Esophagus muscularis mucosa (tissue), 4 donors: ENCODE measurements at places on chromosomes 5 and 9. TPM values are rescaled to one million over a fixed set of nuclear protein-coding genes. Genes with fewer than 3 reads are reported as not detected.

DNA sequence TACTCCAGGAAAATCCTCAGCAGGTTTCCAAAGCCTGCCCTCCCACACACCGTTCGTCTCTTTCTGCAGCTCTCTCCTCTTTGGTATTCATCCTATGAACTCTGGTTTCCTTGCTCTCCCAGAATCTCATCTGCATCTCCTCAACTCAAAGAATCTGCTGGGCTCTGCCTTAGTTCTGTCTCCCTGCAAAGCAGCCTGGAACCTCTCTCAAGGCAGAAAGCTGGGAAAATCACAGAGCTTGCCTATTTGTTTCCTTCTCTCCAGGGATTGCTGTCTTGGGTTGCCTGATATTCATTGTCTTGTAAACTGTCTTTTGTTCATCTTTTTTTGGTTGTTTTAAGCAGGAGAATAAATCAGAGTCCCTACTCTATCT is 5.3 kb upstream of the ERAP2 start:
- peaks cover 8% of the 10 kb centered on the region for H3K4me1 ChIP-seq
- H3K36me3 ChIP-seq, result no peaks in the 10 kb centered on the region
- DNase-seq, result peak; percentile 81
- no peak overlapping the region for H3K27ac ChIP-seq
- H3K4me3 ChIP-seq, result no peak overlapping the region

GRCh38 chr9:126171641-126172040 is 155.0 kb upstream of the MVB12B start:
- H3K27ac ChIP-seq, result no peak overlapping the region
- peak; percentile 75 for DNase-seq
- H3K36me3 ChIP-seq, result no peaks in the 10 kb centered on the region
- no peaks in the 10 kb centered on the region for H3K4me1 ChIP-seq
- no peaks in the 10 kb centered on the region for H3K27me3 ChIP-seq

DNA sequence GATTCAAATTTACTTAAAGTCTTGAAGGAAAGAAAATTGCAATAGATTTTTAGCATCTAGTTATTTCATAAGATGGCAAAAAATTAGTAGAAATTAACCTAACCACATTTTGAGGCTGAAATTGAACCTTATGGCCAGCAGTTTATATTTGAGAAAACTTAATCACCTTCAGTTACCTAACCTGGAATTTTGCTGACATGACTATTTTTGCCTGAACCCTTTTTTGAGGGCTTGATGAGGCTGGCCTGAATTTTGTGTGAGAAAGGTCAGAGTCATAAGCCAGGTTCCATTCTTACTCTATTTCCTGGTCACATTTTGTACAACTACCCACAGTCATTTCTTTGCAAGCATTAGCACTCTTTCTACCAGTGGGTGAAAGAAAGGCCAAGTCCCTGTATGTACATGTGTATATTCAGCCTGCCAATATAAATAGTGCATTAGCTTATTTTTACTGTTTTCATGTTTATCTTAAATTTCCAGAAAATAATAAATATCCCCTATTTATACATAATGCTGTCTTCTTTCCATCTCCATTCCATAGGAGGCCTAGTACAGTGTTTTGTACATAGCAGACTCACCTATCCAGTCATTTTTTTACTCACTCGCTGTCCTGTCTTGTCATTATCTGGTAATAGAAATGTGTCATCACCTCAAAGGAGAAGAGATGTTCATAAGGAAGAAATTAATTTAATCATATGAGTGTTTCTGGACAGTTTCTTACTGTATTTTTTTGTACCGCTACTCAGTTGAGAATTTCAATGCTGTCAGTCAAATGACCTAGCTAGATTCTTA is 108.4 kb upstream of the SGCD start:
- no peak overlapping the region for H3K4me3 ChIP-seq
- no peak for DNase-seq
- H3K27me3 ChIP-seq, result no peaks in the 10 kb centered on the region
- no peak overlapping the region for H3K27ac ChIP-seq
- H3K36me3 ChIP-seq, result no peaks in the 10 kb centered on the region
- no peaks in the 10 kb centered on the region for H3K4me1 ChIP-seq

Gene GLDC
- total RNA-seq, result not detected

DNA sequence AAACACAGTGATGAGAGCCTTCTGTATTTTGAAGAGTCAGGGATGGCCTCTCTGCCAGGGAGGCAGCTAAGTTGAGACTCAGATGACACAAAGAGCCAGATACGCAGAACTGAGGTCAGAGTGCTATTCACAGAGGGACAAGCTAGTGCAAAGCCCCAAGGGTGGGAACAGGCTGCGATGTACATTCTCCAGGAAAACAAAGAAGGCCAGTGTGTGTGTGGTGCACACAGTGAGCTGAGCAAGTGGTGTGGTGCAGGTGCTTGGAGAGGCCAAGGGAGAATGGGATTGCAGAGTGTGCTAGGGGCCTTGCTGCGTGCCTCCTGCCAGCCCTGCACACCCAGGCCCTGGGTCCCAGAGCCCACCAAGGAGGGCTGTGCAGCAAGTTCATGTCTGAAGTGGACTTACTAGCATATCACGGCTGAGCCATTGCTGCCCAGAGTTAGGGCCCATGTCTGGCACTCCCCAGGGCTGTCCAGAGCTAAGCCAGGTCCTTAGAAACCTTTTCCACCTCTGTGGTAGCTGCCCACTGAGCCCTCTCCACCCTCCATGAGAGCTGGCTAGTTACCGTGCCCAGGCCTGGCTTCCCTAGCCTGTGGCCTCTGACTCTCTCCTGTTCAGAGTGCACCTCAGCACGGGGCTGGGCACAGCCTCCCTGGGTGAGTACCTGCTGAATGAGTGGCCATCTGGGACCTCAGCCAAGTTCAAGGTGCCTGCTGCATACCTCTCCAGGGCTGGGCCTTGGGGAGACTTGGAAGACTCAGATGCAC is 9.3 kb downstream of the SLC25A48 start:
- no peaks in the 10 kb centered on the region for H3K27me3 ChIP-seq
- no peaks in the 10 kb centered on the region for H3K36me3 ChIP-seq
- no peak overlapping the region for H3K4me3 ChIP-seq
- DNase-seq, result no peak
- no peaks in the 10 kb centered on the region for H3K4me1 ChIP-seq

DNA sequence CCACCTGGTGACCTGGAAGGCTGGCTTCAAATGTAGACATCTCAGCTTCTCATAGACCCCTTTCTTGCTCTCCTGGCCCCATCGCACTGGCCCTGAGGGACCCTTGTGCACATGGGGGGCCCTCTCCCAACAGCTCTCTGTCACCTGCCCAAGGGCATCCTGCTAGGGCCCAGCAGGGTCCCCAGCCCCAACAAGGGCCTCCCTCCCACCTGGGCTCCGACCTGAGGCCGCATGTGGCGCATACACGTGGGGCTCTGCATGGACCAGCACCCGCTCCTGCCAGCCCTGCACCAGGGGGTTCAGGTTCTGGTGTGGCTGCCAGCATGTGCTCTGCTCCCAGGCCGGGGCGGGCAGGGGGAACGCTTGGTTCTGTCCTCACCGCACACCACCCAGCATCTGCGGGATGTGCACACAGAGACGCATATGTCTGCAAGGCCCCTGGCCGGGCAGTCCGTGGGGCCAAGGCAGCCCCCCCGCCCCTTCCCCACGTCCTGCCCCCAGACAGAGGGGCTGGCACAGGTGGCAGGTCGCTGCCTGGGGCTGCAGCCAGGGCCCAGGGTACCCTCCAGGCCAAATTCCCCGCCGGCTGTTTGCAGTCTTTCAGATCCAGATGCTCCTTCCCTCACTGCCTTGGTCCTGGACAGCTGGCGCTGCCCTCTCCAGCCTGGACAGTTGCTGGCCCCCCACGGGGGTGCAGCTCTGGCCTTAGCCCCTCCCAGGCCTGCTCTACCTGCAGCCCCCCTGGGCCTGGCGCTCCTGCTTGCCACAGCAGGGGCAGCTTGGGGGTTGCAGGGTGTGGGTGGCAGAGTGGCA is 17.9 kb upstream of the NRARP start:
- peaks cover 59% of the 10 kb centered on the region for H3K4me1 ChIP-seq
- no peaks in the 10 kb centered on the region for H3K36me3 ChIP-seq
- no peak overlapping the region for H3K27ac ChIP-seq
- no peak overlapping the region for H3K4me3 ChIP-seq

DNA sequence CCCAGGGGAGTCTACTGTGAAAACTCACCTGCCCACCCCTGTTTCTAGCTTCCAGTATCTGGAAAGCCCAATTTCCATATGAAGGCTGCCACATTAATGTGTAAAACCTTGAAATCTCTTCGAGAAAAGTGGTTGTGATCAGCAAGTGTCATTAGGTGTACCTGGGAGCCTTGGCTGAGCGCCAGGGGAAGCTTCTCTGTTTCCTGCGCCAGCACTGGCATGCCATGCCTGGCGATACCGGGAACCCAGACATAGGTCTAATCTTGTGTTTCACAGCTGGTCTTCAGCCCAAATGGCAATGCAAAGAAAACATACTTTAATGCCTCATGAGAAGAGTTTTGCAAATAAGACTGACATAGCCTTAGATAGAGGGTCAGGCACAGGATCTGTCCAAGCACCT is 101.6 kb downstream of the TENT4A start:
- no peaks in the 10 kb centered on the region for H3K4me1 ChIP-seq
- no peak overlapping the region for H3K27ac ChIP-seq
- no peak overlapping the region for H3K4me3 ChIP-seq
- no peaks in the 10 kb centered on the region for H3K27me3 ChIP-seq
- peak; percentile 84 for DNase-seq
- H3K36me3 ChIP-seq, result no peaks in the 10 kb centered on the region

Gene RXRA
- total RNA-seq, result 50.3 TPM

Gene IL13
- total RNA-seq, result not detected

DNA sequence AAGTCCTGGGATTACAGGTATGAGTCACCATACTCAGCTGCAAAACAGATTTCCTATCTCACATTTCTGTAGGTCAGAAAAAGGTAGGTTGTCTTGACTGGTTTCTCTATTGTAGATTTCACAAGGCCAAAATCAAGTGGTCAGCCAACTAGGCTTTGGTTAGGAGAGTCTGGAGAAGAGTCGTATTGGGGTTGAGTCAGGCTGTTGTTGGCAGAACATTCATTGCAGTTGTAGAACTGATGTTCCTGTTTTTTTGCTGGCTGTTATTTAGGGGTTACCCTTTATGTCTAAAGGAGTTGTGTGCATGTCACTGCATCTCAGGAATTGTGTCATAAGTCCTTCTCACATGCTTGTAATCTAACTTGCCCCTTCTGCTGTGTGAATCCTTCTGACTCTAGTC is 814.2 kb upstream of the GRAMD2B start:
- DNase-seq, result no peak
- no peaks in the 10 kb centered on the region for H3K4me1 ChIP-seq
- no peak overlapping the region for H3K4me3 ChIP-seq
- no peaks in the 10 kb centered on the region for H3K27me3 ChIP-seq
- H3K27ac ChIP-seq, result no peak overlapping the region
- H3K36me3 ChIP-seq, result no peaks in the 10 kb centered on the region

DNA sequence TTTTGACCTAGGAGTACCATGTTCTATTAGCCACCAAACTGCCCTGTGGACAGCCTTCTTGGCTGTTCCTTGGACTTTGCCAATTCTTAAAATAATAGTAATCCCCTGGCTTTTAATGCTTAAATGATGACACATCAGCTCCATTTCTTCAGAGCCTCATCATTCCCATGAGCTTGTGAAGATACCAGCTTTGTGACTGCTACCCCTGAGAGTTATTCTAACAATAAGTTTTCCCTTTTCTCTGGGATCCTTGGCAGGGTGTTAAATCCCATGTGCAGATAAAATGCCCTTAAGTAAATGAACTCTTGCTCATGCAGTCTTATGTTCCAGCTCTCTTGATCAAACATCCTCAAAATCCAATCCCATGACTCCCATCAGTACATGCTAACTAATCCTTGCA is 415.3 kb downstream of the CETN3 start:
- H3K4me3 ChIP-seq, result no peak overlapping the region
- H3K4me1 ChIP-seq, result peaks cover 11% of the 10 kb centered on the region
- no peaks in the 10 kb centered on the region for H3K36me3 ChIP-seq
- no peak for DNase-seq

DNA sequence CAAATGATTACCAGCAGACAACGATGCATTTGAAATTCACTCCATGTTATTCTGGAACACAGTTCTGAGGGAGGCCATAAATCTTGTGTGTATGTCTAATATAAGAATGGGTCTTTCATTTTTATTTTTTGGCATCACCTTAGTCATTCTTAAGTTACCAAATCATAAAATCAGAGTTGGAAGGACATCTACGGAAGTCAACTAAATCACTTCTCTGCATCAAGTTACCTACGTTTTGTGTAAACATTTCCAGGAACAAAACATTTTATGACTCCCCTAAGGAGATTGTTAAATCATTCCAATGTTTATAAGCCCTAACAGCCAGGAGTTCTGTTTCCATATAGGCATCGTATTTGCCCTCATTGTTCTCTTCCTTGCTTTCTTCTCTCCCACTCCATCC is 378.2 kb downstream of the FAM170A start:
- no peak for DNase-seq
- no peak overlapping the region for H3K27ac ChIP-seq
- H3K4me1 ChIP-seq, result no peaks in the 10 kb centered on the region

Gene ACSL6
- total RNA-seq, result 1.6 TPM
